ENCODE measurements at places on chromosomes 1 and 21.

DNA sequence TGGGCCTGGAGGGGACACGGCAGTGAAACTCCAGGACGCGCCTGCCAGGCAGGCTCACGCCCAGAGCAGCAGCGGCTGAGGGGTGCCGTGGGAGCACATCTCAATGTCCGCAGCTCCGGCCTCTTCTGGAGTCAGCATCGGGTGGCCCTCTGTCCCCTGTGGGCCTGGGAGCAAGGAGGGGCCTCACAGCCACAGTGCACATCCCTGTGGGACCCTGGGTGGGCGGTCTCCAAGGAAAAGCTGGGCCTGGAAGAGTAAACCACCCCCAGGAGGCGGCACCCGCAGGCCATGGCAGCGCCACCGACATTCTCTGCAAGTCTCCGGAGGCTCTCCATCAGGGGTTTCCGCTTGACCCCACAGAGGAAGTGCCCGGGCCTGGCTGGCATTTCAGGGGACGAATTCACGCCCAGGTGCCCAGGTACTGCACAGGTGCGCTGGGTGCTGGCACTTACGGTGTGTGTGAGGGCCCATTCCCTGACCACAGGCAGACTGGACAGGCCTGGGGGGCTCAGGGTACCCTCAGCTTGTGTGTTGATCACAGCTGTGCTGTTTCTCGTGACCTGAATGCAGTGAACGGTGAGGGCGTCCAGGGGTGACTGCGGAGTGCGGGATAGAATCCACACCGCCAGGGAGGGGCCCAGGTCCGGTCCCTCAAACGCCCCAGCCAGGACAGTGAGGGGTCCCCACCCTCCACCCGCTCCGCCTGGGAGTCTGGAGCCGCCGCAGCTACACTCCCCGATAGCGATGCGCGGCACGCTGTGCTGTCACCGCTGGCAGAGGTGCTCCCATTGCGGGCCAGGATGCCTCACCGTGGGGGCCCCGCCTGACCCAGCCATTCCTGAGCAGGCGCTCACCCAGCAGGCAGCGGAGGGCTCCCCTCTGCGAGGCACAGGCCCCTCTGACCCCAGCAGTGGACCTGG lies 16.6 kb upstream of the RNF223 start:
- no peak for DNase-seq

GRCh38 chr21:42374457-42374856 lies 8.1 kb upstream of the TFF1 start:
- no peak for DNase-seq

GRCh38 chr1:89725631-89726030 lies 92.7 kb downstream of the LRRC8C start:
- no peak for DNase-seq

GRCh38 chr1:3032371-3033039 lies 11.2 kb downstream of the ACTRT2 start:
- no peak for DNase-seq
